ENCODE measurements at places on chromosomes 12 and 14.
A peak's percentile ranks its signal among the peaks of the same experiment; 100 is the strongest.

- DNase-seq: no peak
Measured at GRCh38 chr12:47990351-47991105, 13.7 kb downstream of the COL2A1 start.

- no peak for DNase-seq
Measured at GRCh38 chr12:52257074-52257551, 17.3 kb upstream of the KRT86 start.

DNA sequence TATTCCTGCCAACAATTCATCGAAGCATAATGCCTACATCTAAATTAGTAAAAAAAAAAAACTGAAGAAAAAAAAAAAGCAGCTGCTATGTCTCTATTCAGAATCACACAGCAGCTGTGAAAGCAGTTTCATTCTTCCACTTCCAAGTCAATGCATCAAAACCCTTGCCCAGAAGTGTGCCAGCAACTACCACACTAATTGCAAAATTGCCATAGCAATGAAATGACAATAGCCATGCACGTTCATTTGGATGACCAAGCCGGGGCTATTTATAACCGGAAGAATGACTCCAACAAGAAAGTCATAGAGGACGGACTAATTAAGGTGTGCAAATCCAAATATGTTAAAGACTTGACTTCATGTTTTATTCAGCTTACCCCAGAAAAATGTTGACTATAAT, 42.5 kb downstream of the SLC2A13 start:
- DNase-seq: no peak

GRCh38 chr14:37663498-37663897, 68.1 kb downstream of the TTC6 start:
- DNase-seq: no peak

DNA sequence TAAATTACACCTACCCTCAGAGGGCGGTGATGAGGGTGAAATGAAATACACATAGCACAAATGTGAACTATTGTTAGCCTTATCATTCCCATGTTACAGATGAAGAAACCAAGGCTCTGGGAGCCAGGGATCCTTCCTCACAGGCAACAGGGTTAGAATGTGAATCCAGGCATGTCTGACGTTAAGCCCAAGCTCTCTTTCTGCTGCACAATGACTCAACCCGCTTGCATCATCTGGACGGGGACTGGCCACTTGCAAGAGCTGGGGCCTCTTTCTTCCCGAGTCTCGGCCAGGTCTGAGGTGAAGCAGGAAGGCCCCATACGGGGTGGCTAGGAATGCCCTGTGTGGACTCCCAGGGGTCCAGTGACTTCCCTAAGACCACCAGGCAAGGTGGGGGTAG, 105.2 kb downstream of the RBM19 start:
- no peak for DNase-seq

DNA sequence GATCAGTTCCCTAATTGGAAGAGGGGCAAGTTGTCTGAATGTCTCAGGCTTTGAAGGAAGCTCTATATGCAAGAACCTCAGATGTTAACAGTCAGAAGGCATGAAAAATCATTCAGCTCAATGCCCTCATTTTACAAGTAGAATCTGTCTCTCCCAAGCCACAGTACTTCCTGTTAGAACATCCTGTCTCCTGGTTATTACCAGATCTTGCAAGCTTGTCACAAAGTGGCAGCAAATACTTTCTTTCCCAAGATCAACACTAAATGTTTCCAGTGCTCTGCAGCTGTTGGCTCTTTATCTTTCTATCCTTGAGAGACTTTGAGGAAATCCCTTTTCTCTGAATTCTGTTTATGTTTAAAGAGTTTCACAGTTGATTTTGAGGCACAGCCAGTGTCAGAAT, 235.5 kb downstream of the AKAP6 start:
- DNase-seq: no peak

- DNase-seq: peak; percentile 64
Measured at GRCh38 chr14:52951681-52952554, 1.1 kb upstream of the FERMT2 start.

DNA sequence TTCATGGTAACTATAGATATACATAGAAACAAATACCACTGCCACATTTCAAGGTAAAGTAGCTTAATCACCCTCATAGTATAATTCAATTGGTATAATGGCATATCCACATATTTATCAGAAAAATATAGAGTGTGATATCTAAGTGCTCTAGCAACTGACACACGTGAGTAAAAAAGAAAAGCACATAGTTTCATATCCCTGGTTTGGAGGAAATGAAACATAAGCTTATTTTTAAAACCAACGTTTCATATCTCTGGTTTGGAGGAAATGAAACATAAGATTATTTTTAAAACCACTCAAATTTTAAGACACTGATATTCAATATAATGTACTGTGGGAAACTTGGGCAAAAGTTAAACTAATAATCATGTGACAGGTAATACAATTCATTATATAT, 2.1 kb downstream of the OR6C70 start:
- DNase-seq: no peak

GRCh38 chr12:114588061-114588460, 95.9 kb downstream of the TBX3 start:
- DNase-seq: no peak

DNA sequence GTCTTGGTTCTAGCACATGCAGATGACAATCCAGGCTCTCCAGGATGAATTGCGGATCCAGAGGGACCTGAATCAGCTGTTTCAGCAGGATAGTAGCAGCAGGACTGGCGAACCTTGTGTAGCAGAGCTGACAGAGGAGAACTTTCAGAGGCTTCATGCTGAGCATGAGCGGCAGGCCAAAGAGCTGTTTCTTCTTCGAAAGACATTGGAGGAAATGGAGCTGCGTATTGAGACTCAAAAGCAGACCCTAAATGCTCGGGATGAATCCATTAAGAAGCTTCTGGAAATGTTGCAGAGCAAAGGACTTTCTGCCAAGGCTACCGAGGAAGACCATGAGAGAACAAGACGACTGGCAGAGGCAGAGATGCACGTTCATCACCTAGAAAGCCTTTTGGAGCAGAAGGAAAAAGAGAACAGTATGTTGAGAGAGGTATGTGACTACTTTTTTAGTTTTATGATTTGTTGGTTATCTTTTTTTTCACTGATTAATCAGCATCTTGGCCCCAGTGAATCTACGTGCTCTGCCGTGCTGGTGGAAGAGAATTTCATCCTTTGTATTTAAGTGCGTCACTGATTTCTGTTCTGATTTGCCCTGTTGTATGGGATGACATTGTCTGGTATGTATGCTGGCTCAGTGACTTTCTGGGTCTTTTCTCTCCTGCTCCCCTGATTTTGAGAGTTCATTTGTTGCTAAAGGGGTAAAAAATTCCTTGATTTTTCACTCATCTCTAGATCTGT, 92.3 kb downstream of the ERC1 start:
- peak; percentile 10 for DNase-seq

- DNase-seq: no peak
Measured at GRCh38 chr12:26874501-26875296, 41.7 kb upstream of the ITPR2 start.

DNA sequence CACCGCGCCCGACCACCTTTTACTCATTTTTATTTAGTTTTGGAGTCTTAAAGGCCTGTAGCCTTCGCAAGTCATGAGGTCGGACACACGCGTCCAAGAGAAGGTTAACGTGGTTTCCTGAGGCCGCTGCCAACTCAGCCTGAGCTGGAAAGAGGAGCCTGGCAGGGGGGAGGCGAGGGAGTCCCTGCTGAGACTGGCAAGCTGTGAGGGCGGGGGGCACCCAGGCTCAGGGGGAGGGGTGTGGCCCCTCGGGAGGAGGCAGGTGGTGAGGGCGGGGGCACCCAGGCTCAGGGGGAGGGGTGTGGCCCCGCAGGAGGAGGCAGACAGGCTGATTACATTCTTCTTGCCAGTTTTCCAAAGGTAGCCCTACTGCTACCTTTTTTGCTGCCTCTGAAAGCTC, 143.2 kb downstream of the PIWIL1 start:
- DNase-seq: peak; percentile 23

DNA sequence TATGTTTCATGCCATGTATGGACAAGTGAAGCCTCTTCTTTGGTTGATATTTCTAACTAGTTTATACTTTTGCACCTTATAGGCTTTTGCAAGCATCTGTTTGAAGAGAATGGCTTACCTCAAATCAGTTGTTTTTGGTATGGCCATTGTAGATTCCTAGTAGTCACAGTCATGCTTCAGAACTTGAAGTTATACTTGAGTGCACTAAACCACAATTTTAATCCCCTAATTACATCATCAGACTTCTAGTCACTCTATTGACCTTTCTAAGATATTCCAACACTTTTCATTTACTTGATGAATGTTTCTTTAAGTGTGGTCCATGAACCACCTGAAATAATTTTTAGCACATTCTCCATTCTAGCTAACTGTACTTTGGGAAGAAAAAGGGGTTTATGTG, 18.6 kb upstream of the KLRB1 start:
- DNase-seq: no peak

- no peak for DNase-seq
Measured at GRCh38 chr12:77218278-77218677, 152.9 kb upstream of the E2F7 start.

GRCh38 chr14:76706811-76707210, 54.5 kb upstream of the VASH1 start:
- no peak for DNase-seq

DNA sequence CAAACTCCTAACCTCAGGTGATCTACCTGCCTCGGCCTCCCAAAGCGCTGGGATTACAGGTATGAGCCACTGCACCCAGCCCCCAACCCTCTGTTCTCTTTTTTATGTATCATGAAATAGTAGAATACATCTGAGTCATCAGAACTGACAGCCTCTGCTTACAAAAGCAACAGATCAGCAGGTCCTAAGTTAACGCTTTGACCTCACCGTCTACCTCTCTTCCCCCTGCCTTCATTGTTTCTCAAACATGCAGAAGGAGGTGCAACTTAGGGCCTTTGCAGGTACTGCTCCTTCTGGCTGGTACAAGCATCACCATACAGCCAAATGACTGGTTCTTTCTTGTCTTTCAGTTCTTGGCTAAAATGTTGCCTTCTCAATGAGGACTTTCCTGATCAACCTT, 249.2 kb downstream of the PAWR start:
- no peak for DNase-seq

DNA sequence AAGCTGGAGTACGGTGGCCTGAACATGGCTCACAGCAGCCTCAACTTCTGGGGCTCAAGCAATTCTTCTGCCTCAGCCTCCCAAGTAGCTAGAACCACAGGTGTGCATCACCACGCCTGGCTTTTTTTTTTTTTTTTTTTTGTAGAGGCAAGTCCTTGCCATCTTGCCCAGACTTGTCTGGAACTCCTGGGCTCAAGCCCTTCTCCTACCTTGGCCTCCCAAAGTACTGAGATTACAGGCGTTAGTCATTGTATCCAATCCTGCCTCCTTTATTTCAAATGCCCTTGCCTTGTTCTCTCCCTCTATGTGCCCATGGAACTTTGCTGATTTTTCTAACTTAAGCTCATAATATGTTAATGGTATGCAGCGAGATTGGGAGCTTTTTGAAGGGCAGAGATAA, 49.2 kb upstream of the PRICKLE1 start:
- no peak for DNase-seq

DNA sequence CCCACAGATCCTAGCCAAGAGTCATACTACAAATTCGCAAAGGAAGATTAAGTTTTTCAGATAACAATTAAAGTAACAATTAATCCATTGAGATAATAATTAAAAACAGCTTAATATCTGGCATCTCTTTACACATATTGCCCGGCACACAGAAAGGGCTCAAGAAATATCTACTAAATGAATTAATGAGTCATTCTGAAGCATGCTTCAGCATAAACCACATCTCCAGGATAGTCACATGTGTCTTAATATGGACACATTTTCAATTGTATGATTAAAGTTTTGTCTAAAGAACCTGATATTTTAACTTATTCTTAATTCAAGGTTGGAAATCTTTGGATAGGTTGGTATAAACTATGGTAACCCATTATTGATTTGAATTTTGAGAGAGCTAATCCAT, 9.6 kb downstream of the ITPR2 start:
- DNase-seq: no peak

DNA sequence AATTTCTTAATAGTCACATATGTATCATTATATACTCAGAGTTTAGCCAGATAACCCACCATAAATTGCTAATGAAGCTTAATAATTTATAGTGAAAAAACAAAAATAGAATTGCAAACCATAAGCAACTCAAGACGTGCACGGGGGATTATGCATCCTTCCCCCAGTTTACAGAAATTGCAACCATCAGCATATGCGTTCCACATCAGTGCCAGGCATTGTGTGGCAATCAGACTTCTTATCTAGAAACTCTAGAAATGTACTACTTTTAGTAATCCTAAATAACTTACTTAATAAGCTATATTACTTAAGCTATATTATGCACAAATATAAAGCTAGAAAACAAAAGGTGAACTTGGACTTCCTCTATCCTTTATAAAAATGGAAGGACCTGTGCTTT, 115.8 kb downstream of the CRADD start:
- no peak for DNase-seq

DNA sequence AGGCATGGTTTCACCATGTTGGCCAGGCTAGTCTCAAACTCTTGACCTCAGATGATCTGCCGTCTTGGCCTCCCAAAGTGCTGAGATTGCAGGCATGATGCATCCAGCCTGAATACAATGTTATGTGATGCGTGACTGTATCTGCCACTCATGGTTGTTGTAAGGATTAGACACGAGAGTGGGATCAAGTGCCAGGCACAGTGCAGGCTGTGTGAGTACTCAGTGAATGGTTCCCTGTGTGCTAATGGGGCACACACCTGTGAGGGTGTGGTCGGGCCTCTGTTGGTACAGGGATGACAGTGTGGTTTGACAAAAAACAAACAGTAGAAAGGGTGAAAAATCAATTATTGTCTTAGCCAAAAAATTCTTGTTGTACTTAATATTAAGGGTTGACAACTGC, 61.8 kb downstream of the TECPR2 start:
- DNase-seq: no peak

DNA sequence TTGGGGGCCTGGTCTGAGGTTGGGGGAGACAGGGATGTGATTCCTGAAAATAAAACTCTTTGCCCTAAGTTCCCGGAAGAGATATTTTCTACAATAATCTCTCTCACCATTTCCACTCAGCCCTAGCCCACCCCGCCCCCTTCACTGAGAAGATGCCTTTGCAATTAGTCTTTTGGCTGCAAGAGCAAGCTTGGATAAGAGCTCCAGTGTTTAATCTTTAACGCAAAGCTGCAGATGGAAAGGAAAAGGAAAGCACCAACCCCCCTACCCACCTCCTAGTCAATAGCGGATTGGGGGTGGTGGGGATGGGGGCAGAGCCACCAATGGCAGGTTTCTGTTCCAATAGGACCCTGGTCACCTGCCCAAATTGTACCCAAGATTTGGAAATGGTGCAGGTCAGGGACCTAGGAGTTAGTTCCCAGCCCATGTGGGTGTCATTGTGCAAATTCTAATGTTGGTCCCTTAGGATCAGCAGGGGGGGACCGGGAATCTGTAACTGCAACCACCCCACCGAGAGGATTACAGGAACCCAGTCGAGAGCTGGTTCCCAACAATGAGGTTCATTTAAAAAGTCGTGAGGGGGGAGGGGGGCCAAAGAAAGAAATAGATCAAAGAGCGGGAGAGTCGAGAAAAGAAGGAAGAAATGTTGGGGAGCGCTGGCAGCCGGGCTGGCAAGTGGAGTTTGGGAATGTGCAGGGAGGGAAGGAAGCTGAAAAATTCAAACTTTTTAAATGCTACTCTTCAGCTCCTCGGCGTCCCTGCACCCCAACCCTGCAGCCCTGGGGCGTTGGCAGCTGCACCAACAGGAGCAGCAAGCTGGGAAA, 1.6 kb downstream of the ZFP36L1 start:
- no peak for DNase-seq

- no peak for DNase-seq
Measured at GRCh38 chr14:29823816-29824215, 103.8 kb downstream of the PRKD1 start.

GRCh38 chr12:131528144-131528543, 182.7 kb upstream of the SFSWAP start:
- no peak for DNase-seq

GRCh38 chr12:96907671-96908422, 790 bp downstream of the NEDD1 start:
- DNase-seq: no peak

Measured in NCI-H526 (cell line).